Posterior vena cava (tissue), 2 donors: ENCODE measurements at places on chromosomes 4 and X. TPM values are rescaled to one million over a fixed set of nuclear protein-coding genes. Genes with fewer than 3 reads are reported as not detected.

DNA sequence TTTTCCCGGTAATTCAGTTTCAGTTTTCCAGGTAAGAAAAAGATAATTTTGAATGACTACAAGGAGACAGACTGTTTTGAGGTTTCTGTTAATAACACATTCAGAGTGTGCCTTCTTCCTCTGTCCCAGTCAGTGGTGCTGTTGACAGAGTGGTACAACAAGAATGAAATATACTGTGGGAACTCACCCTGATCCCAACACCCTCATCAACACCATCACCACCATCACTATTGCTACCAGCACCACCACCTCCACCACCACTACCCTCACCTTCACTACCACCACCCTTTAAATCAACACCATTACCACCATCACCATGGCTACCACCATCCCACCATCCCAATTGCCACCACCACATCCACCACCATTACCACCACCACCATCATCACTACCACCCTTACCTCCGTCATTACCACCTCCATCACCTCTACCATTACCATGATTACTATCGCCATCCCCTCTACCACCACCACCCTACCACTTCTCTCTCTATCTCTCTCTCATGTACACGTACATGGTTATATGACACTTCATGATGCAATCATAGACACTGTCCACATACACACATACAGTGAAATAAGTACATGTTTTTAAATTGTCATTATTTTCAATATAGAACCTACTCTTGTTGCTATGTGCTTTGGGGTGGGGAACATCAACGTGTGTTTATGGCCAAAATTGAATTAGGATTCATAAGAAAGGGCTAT, 91.5 kb downstream of the MAMLD1 start:
- DNase-seq, result no peak

FABP2 gene
- not detected for total RNA-seq

GRCh38 chr4:152676052-152676854, 3.5 kb downstream of the TMEM154 start:
- DNase-seq, result no peak

DNA sequence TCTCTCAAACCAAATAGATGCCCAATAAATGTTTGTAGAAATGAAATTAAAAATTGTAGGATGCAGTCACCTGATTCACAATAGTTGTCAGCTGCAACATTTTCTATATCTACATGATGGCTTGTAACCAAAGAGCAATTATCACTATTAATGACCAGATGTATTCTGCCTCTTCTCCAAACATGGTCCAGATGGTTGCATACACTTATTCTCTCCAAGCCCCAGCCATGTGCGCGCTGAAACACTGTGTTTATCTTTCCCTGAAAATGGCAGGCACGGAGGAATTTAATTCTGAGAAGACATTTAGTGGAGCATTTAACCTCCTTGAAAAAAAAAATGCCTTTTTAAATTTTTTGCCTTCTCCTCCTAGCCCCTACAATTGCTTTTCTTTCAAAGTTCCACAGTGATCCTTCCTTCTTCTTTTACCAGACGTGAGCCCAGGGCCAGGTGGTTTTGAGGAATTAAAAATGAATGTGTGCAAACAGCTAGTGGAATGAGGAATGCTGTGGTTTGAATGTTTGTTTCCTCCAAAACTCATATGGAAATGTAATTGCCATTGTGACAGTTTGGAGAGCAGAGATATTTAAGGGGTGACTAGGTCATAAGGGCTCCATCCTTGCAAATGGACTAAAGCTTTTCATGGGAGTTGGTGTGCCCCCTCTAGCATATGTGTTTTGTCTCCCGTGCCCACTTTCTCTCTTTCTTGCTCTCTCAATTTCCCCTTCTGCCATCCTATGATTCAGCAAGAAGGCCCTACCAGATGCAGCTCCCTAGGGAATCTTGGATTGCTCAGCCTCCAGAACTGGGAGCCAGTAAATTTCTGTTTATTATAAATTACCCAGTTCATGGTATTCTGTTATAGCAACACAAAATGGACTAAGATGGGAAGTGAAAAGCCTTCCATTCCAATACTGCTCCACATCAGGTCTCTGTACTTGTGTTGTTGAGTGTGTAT, 136.0 kb downstream of the GABRB1 start:
- no peak for DNase-seq

DNA sequence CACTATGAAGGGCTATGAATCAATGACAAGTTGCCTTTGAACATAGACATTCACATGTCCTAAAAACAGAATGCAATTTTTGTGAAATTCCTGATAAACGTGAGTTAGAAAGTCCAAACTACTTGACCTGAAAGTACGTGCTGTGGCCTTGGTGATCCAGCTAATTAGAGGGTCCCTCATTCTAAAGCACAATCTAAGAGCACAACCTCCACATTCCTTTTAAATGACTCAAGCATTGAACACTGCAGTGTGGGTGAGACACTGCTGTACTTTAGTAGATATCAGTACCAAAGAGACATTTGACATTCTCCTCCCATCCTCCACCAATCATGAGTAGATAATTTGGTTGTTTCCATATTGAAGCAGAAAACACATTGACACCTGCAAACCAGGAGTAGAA, 73.5 kb downstream of the FAM47B start:
- DNase-seq, result no peak

DNA sequence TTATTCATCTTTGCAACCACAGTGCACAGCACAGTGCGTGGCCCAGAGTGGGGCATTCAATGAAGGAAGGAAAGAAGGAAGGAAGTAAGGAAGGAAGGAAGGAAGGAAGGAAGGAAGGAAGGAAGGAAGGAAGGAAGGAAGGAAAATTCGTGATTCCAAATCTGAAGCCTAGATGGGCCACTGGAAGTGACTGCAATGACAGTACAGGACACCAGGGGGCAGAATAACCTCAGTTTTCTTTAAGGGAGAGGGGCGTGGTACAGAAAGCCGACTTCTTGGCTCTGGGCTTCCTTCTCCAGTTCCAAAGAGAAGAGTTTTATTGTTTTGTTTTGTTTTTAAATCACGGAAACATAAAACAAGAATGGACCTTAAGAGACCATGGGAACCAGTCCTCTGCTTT, 47.8 kb downstream of the APLN start:
- no peak for DNase-seq

- no peak for DNase-seq
Observed at GRCh38 chr4:38980903-38981676, 51.1 kb downstream of the TMEM156 start.
